Naive thymus-derived CD4-positive, alpha-beta T cell (primary cell): ENCODE measurements at places on chromosomes 11 and 22. TPM values are rescaled to one million over a fixed set of nuclear protein-coding genes. Genes with fewer than 3 reads are reported as not detected.

- no peak for DNase-seq
Measured at GRCh38 chr11:63893355-63893754, 23.6 kb downstream of the RCOR2 start.

RIMBP3C gene
- polyA plus RNA-seq, result 1.4 TPM

DNA sequence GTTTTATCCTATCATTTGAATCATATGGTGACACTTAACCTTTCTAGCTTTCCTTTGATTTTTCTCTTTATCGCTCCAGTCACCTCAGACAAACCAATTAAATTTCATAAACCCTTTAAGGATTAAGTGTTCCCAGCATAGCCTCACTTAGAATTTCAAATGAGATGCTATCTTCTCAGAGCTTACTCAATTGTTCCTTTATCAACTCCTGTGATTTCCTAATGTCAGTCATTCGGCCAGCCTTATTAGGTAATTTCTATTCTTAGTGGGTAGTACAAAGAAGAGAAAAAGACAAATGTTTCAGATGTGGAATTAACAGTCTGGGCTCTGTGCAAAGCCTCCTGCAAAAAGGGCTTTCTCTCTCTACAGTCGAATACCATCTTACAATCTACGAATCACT lies 77.1 kb upstream of the CCDC90B start:
- no peak for DNase-seq

SPON1 gene
- 0.35 TPM for polyA plus RNA-seq

GRCh38 chr11:117535201-117535849 lies 207.7 kb downstream of the CEP164 start:
- no peak for DNase-seq

DNA sequence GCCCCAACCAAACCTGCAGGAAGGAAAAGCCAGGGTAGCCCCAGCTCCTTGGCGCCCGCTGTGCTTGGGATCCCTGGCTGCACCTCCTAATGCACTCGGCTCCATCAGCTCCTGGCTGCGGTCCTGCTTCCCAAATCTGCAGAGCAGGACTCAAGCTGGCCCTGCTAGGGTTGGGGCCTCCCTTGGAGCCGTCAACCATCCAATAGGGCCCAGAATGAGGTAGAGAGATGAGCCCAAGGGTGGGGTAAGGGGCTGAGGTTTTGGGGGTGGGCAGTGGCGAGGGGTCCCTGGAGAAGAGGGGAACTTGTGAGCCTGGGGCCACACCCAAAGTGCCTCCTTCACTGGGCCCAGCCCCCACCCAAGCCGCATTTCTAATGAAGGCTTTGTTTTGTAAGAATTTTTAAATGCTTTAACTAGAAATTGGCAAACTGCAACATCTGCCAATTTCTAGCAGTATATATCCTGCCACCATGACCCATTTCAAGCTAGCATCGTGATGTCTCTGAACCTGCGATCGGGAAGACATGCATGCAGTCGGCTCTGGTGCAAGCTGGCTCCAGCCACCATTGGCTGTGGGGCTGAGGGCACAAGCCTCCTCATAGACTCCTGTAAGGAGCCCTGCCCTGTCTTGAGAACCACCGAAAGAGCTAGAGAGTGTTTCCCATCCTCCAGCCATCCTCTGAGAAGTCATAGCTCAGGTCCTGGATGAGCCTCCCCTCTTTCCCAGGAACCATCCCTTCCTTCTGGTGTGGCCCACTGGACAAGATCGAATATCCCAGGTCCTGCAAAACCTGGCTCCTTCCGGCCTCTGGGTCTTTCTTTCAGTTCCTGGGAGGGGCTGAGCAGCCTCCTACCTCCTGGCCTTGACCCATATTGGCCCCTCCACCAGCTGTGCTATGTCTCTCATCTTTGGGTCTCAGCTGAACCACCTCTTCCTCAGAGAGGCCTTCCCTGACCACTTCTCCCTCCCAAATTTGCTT lies 15.5 kb downstream of the C1QTNF6 start:
- DNase-seq, result no peak

OR4D5 gene
- not detected for polyA plus RNA-seq

DNA sequence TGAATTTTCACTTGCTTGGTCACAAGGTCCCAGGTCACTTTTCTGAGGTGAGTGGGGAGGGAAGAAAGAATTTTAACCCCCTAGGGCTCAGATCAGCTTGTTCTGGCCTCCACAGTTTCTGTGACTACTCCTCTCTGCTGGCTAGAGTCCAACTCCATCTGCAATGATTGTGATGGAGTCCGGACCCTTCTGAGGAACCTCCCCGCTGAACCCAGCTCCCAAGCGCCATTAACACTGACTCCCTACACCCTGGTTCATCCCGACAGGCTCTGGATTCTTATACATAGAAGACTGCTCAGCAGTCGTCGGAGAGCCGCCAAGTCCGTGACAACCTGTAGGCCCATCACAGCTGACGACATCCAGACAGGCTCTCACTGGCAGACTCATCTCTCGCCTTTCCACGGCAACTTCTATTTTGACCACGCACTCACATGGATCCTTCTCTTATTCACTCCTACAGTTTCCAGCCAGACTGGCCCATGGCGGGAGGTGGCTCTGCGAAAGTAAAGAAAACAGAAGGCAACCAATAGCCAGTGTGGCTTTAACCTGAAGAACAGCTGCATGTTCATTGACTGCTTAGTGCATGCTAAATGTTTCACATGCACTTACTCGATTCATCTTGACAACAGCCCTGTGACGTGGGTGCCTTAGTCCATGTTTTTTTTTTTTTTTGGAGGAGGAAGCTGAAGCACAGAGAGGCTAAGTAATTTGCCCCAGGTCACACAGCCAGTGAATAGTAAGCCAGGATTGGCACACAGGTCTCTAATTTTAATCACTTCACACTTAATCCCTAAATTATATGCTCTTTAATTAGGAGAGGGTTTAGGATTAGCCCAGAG lies 68.0 kb upstream of the PRDM11 start:
- no peak for DNase-seq
